NCI-H510A (cell line): ENCODE measurements at places on chromosomes 11 and 22.

GRCh38 chr11:110830747-110831146, 118.5 kb upstream of the ARHGAP20 start:
- no peak for DNase-seq

DNA sequence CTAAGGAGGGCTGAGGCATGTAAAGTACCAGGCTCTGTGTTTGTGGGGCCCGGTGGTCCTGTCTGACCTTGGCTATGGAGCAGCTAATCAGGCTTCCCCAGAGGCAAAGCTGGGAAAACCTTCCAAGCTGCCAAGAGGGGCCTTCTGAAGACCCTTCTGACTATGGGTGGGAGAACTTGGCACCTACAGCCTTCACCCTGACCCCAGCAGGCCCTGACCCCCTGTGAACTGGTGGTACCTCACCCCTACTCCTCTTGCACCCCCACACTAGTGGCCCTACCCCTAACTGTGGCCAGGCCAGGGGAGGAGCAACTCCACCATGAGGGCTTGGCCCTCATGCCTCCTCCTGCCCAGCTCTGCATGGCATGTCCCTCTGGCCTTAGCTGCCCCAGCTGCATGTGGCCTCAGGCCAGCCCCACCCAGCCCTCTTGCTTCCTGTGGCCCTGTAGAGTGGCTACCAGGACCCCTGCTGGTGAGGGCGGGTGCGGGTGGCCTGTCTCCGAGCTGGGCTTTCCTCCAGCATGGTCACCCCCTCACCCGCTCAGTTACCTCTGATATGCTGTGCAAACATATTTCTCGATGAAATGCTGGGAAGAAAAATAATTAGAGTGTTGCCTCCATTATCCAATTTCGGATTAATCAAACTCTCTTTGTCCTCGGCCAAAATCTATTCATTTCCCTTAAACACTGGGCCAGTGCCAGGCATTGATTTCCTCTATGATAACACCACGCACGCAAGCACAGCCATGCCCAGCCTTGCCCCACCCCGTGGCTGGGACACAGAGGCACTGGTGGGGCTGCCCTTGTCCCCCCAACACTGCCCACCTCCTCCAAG, 7.5 kb downstream of the GNAZ start:
- no peak for DNase-seq

GRCh38 chr11:66289548-66290329, 796 bp upstream of the YIF1A start:
- DNase-seq = no peak

DNA sequence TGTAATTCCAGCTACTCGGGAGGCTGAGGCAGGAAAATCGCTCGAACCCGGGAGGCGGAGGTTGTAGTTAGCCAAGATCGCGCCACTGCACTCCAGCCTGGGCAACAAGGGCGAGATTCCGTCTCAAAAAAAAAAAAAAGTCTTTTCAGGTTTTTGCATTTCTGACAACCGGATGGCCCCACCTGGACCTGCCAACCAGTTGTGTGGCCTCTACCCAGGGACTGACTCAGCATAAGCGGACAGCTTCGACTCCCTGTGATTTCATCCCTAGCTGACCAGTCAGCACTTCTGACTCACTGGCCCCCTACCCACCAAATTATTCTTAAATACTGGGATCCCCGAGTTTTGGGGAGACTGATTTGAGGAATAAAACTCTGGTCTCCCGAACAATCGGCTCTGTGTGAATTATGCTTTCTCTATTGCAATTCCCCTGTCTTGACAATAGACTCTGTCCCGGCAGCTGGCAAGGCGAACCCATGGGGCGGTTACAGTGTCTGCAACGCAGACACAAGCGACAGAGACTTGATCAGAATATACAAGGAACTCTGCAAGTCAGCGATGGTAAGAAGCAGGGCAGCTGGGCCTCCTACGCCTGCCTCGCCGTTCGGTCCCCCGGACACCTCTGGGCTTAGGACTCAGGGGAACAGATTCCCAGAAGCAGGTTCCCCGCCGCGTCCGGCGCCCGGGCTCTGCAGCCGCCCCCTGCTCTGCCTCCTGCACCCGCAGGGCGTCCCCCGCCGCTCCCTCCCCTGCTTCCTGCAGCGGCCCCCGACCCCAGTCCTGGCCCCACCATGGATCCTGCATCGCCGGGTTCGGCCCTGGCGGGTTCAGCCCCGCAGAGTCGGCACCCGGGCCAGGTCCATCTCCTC, 741 bp upstream of the TALDO1 start:
- no peak for DNase-seq

- DNase-seq = no peak
These were observed 26.8 kb downstream of the TPBGL start for GRCh38 chr11:75267171-75267970.

DNA sequence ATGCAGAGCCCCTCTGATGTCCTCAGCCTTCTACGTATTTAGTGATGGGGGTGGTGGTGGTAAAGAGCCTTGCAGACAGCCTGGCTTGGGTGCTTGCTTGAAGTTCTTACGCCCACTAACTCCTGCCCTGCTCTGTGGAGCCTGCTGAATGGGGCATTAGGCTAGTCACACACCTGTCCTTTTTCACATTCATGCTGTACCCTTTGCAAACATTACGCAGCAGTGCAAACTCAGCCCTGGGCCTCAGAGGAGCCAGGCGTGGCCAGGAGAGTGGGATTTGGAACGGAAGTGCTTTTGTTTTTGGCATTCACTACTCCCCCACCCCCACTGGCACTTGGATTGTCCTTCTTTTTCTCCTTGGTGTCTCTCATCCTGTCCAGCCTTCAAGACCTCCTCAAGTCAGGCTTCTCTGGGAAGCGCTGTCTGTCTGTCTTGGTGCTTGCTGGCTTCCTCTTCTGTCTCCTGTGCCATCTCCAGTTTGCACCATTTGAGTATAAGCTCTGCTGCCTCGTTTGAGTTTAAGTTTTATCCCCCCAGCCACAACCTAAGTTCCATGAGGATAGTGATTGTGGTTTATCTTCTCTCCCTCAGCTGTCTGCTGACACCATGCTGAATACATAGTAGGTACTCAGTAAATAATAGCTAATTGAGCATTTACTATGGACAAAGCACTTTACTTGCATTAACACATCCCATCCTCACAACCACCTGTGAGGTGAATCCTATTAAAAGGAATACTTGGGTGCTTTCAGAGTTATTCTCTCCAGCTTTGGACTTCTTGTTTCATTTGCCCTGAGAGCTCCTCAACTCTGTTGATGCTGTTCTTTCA, 26.7 kb downstream of the ZBTB16 start:
- peak; percentile 68 for DNase-seq

DNA sequence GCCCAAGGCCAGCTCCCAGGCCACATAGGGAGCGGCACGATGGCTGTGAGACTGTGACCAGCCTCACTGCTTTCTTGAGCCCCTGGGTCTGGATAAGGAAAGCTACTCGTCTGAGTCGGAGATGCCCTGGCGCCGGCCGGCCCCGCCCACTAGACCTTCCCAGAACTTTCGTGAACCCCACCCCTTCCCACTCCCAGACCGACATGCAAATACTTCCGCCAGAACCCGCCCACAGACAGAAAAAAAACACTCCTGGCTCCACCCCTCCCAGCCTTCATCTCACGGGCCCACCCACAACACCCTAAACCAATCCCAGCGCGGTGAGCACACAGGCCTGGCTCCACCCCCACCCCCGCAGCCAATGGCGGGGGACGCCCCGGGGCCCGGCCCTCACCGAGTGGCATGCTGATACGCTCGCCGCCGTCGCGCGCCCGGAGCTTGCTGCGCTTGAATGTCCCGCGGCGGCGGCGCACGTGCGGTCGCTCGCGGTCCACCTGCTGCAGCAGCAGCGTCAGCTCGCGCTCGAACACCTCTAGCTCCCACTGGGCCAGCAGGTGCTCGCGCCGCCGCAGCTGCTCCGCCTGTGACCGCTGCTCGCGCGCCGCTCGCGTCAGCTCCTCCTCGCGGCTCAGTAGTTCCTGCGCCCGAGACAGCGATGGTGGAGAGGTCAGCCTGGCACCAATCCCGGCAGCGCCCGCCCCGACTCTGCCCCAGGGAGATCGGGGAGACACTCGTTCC, 7.0 kb downstream of the MAP3K11 start:
- DNase-seq = no peak

DNA sequence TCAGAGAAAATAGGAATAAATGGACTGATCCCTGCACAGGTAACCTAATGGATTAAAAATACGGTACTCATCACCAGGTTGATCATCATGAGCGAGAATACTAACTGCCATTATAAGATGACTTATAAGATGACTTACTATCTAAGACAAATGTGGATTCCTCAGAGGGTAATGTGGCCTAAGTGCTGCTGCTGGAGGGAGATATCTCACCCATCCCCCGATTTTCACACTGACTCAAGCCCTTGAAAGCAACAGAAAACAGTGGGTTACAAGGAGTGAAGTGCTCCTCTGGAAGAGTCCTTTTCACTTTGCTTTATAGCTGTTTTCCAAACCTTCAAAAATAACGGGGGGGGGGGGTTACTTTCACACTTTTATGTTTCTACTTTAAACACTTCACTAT, 920 bp downstream of the TMEM218 start:
- DNase-seq = no peak

GRCh38 chr11:11467312-11467711, 114.3 kb upstream of the CSNK2A3 start:
- DNase-seq = no peak

- DNase-seq = no peak
These were observed 486 bp downstream of the NAP1L4 start for GRCh38 chr11:2991452-2992233.

- no peak for DNase-seq
These were observed 24.6 kb downstream of the SDHAF2 start for GRCh38 chr11:61454520-61454919.

- no peak for DNase-seq
These were observed 15.3 kb upstream of the CD82 start for GRCh38 chr11:44550123-44550522.

DNA sequence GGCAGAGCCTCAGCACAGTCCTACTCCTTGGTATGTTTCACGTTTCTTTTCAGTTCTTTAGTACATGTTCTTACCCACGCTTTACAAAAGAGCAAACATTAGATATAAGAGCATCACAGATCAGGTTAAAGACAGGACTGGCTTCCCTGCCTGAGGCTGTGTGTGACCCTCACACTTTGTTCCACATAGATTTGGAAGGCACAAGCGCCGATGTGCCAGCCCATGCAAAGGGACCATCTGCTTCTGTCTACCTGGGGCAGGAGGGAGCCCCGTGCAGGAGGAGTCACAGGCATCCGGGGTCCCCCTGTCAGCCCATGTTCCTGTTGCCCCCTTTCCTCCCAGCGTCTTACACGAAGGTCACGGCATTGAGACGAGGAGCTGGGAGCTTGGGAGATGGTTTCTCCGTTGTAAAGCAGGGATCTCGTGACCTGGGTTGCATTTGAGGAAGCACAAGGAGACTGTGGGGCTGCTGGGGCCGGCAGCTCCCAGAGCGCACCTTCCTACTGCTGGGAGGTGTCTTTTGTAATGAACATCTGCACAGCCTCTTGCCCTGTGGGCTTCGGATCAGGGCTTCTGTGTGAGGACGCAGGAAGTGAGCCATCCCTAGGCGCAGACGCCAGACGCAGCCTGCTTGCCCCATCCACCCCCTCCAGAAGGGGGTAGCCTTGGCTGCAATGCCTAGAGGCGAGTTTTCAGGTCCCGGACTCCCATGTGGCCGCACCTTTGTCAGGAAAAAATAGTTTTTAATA, 72.6 kb downstream of the SCN3B start:
- no peak for DNase-seq
